ENCODE measurements at places on chromosomes 13 and 19. TPM values are rescaled to one million over a fixed set of nuclear protein-coding genes. Genes with fewer than 3 reads are reported as not detected.

Gene KRTDAP
- total RNA-seq = not detected

Gene PLK5
- total RNA-seq = under 0.01 TPM

Gene SPRED3
- 1.5 TPM for total RNA-seq

Gene RTBDN
- total RNA-seq = not detected

Gene EPSTI1
- total RNA-seq = 17.1 TPM

Gene ZNF554
- total RNA-seq = 4.4 TPM
